Esophagus mucosa (tissue), 1 donor: ENCODE measurements at places on chromosomes 2 and 18.

- ATAC-seq, result no peak
Measured at GRCh38 chr2:86703704-86704361, 16.3 kb upstream of the RMND5A start.

GRCh38 chr18:7336623-7337022 is 105.7 kb downstream of the LRRC30 start:
- ATAC-seq, result no peak

- peak; percentile 79 for ATAC-seq
Measured at GRCh38 chr2:240143801-240144648, 3.6 kb upstream of the OTOS start.

- no peak for ATAC-seq
Measured at GRCh38 chr2:10253596-10254372, 48.9 kb upstream of the HPCAL1 start.

- ATAC-seq, result peak; percentile 67
Measured at GRCh38 chr18:31942291-31942998, 483 bp downstream of the TRAPPC8 start.

DNA sequence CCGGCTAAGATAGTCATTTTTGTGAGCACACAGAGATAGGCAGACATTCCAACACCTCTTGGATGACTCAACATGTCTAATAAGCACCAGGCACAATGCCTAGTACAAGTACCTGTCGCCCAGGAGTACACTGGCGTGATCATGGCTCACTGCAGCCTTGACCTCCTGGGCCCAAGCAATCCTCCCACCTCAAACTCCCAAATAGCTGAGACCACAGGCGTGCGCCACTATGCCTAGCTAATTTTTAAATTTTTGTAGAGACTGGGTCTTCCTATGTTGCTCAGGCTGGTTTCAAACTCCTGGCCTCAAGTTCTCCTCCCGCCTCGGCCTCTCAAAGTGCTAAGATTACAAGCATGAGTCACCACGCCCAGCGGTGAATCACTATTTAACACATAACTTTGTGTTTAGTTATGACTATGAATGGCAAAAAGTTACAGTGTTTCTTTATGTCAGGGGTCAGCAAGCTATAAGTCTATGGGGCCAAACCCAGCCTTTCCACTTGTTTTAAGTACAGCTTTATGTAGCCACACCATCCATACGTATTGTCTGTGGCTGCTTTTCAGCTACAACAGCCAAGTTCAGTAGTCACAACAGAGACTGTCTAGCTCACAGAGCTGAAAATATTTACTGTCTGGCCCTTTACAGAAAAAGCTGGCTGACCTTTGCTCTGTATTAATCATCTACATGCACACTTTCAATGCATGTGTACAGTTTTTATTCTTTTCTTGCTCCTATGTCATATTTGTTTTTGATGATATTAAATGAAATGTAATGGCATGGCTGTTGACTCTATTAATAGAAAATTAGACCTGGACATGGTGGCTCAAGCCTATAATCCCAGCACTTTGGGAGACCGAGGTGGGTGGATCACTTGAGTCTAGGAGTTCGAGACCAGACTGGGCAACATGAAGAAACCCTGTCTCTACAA is 18.7 kb downstream of the ORC2 start:
- ATAC-seq, result peak; percentile 46

DNA sequence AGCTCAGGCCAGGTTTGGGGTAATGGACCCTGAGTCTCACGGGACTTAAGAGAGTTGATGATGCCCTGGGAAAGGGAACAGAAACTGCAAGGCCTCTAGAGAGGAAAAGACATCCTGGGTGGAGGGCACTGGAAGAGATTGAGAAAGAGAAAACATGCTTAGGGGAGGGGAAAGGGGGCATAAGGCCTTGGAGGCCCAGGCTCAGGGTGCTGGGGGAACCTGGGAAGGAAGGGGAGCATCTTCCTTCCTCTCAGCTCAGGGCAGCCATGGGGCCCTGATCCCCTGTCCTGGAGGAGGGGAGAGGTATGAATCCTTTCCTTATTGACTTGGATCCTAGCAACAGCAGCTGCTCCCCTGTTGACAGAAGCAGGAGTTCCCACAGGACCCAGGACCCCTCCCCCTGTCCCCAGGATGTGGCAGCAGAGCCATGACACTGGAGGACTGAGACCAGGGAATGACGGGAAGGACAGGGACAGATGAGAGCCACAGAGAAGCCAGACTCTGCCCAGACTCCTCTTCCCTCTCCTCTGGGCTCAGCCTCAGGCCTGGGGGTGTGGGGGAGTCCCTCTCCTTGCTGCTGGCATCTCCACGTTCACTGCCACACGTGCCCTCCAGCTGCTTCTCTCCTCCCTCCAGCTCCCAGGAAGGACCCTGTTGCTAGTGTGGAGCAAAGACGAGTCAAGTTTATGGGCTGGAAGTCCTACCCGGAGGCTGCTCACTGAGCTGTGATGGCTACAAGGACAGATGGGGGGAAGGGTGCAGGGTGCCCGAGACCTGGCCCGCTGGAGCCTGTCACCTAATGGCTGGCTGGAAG is 815 bp downstream of the GPBAR1 start:
- ATAC-seq, result no peak

- ATAC-seq, result no peak
Measured at GRCh38 chr2:45345331-45346234, 265.5 kb downstream of the SRBD1 start.

- no peak for ATAC-seq
Measured at GRCh38 chr2:174177316-174177890, 70.9 kb downstream of the OLA1 start.

DNA sequence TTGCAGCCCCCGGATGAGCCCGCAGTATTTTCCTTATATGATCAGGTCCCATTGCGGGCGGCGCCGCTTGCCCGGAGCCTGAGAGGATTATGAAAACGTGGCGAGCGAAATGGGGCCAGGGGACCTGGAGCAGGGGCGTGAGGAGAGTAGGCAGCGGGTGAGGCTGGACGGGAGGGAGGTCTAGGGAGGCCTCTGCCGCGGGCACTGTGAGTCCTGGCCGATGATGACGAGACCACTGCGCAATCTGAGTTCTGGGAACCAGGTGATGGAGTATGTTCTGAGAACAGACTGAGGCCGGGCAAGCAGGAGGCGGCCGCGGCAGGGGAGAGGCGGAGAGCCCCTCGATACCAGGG is 790 bp upstream of the ACAA2 start:
- ATAC-seq, result peak; percentile 59

GRCh38 chr2:63743170-63743981 is 98.3 kb upstream of the UGP2 start:
- ATAC-seq, result no peak

- peak; percentile 64 for ATAC-seq
Measured at GRCh38 chr2:12116228-12116750, 369.9 kb downstream of the LPIN1 start.

DNA sequence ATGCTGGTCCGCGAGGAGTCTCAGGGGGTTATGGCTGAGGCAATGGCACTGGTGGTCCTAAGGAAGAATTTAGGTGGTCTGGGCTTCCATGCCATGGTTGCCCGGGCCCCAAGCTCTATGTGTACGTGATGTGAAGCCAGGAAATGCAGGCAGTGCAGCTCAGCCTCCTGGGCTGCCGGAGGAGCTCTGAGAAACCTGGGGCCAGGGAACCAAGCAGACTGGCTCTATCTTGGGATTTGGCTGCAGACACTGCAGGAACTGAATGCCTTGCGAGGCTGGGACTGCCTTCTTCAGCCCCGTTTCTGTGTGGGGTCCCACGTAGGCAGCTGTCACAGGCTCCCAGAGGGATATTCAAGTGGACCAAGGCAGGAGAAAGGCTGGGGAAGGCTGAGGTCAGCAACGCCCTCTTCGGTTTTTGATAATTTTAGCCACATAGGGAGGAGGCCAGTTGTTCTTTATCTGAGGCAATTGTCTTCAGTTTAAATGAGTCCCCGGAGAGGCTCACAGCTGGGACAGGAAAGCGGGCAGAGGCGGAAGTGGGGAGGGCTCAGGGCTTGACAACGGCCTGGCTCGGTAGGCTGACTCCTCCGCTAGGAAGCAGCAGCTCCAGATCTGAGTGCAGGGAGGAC is 77.7 kb downstream of the RHOB start:
- peak; percentile 24 for ATAC-seq

GRCh38 chr2:116717832-116718231 is 1096.7 kb upstream of the DDX18 start:
- ATAC-seq, result no peak
